Naive thymus-derived CD4-positive, alpha-beta T cell (primary cell): ENCODE measurements at places on chromosomes 2 and 18. TPM values are rescaled to one million over a fixed set of nuclear protein-coding genes. Genes with fewer than 3 reads are reported as not detected.

ELAC1 gene
- 19.2 TPM for polyA plus RNA-seq

POTEI gene
- not detected for polyA plus RNA-seq

ASXL2 gene
- polyA plus RNA-seq: 11.6 TPM

NEMP2 gene
- 13.4 TPM for polyA plus RNA-seq

TMEM37 gene
- polyA plus RNA-seq: 1.8 TPM
